ENCODE measurements at places on chromosomes 16 and 17.

DNA sequence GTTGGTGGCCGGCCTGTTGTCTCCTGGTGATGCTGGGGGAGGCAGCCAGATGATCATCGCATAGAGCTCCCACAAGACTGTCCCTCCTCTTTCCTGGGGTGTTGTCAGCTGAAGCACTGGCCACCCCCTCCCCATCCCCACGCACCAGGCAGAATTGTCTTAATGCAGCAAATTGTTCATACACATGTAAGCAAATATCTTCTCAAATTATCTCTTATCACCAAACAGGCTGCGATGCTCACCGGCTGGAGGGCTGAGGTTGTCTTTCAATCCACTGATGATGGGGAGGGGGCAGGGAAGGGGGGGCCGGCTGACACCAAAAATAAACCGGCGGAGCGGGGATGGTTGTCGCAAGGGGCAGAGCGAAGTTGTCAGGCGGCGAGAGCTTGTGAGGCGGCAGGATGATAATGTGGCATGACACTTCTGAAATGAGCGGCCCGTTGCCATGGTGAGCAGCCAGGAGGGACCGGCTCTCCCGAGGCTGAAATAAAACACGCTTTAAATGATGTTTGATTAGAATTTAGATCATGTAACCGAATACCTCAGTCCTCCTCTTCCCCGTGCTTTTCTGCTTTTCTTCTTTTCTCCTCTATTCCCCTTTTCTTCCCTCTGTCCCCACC lies 59.8 kb downstream of the MRM1 start:
- DNase-seq: peak; percentile 46

DNA sequence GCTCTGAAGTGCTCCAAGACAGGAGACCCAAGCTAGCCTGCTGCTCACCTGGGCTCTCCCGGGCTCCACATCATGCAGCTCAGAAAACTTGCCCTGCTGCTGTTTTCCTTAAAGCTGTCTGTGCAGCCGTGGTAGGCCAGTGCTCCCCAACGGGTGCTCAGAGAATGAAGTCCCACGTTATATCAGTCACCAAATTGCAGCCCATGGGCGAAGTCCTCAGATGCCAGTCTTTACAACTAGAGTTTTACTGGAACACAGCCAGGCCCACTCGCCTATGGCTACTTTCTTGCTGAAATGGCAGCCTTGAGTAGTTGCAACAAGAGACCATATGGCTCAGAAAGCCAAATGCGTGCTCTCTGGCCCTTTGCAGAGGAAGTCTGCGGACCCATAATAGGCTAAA lies 6.3 kb downstream of the CREBBP start:
- peak; percentile 75 for DNase-seq

DNA sequence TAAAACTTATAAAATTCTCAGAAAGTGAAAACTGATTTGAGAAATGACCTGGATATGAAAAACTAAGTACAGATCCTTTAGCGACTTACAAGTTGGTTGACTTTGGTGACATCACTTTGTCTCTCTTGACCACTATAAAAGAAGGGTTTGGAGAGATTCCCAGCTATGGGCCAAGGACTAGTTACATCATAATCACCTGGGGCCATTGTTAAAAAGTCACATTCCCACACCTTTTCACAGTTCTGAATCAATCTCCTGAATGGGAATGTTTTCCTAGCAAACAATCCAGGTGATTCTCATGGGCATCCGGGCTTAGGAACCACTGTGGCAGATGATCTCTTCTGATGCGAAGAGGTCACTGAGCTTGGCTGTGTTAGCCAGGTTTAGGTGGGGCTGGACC lies 620 bp upstream of the VWA3A start:
- DNase-seq: no peak

GRCh38 chr16:11106726-11107125 lies 149.3 kb downstream of the SOCS1 start:
- no peak for DNase-seq

DNA sequence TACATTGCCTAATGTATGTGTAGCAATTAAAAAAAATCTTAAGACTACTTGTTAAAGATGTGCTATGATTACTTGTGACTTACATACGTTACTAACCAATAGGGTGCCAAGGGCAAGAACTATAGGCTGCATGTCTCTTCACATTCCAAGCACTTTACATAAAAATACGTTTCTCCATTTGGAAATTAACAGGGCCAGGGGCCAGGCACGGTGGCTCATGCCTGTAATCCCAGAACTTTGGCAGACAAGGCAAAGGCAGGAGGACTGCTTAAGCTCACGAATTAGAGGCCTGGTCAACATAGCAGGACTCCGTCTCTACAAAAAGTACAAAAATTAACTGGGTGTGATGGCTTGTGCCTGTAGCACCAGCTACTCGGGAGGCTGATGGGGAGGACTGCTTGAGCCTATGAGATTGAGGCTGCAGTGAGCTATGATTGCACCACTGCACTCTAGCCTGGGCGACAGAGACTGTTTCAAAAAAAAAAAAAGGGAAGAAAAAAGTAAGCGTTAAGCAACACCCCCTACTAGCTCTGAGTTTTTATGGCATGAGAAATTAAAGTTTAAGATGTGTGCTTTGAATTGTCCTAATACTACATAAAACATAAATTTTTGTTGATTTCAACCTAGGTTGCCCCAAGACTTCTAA lies 12.3 kb downstream of the PSMD12 start:
- DNase-seq: no peak

GRCh38 chr17:82153745-82154375 lies 55.8 kb upstream of the FASN start:
- no peak for DNase-seq

- DNase-seq: no peak
Measured at GRCh38 chr17:37789771-37790541, 45.1 kb upstream of the HNF1B start.

DNA sequence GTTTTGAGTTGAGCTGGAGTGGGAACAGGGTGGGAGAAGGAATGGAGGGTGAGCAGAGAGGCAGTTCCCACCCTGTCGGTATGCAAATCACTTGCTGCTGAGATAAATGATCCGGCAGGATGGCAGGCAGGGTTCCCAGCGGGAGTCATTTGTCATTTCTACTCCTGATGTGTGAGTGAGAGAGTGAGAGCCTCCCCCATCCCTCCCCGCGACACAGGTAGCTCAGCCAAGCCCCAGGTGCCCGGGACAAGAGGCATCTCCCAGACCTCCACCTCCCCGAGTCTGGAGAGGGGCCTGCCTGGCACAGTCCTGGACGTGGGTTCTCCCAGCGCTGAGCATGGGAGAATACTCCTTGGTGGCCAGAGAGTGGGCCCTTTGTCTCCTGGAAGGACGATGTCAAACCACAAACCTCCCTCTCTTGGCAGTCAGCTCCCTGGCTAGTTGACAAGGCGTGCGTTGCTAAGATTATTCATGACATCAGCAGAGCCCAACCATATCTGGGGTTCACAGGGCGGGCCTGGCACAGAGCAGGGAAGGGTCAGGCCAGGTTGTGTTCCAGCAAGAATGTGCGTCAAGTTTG lies 33.7 kb upstream of the TNRC6C start:
- no peak for DNase-seq

- DNase-seq: no peak
Measured at GRCh38 chr17:48589060-48589830, 796 bp downstream of the HOXB3 start.

GRCh38 chr16:51763072-51763661 lies 612.1 kb upstream of the SALL1 start:
- DNase-seq: no peak

- no peak for DNase-seq
Measured at GRCh38 chr16:56984639-56985038, 4.7 kb upstream of the NLRC5 start.

DNA sequence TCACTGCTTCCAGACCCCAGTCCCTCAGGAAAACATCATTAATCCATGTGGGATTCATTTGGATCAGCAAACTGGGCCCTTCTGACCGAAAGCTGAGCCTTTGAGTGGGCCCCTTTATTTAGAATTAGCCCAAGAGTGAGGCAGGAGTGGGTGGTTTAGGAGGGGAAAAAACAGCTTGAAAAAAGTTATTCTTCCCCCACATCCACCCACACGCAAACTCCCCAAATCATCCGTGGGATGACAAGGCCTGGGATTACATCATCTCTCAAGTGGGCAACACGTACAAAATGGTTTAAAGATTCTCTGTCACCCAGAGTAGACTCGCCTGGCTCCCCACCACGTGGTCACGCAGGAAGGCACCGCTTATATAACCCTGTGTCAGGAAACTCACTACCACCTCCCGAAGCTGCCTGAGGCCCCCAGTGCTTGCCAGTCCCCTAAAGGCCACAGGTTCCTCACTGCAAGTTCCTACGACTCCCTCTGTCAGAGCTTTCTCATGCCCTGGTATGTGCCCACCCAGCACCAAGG lies 27.6 kb downstream of the GSG1L start:
- DNase-seq: no peak

- no peak for DNase-seq
Measured at GRCh38 chr17:81685108-81685507, 1.3 kb downstream of the HGS start.

- no peak for DNase-seq
Measured at GRCh38 chr16:51629576-51629975, 478.5 kb upstream of the SALL1 start.

GRCh38 chr16:62046801-62047200 lies 10.6 kb upstream of the CDH8 start:
- no peak for DNase-seq

GRCh38 chr16:87325423-87325858 lies 8.2 kb upstream of the C16orf95 start:
- DNase-seq: no peak

- no peak for DNase-seq
Measured at GRCh38 chr17:12745486-12745885, 43.8 kb upstream of the ARHGAP44 start.

GRCh38 chr16:69318177-69318910 lies 7.2 kb downstream of the VPS4A start:
- DNase-seq: no peak

- DNase-seq: no peak
Measured at GRCh38 chr17:62126292-62126691, 61.2 kb upstream of the MED13 start.

- DNase-seq: no peak
Measured at GRCh38 chr16:1271380-1271723, 15.5 kb downstream of the TPSD1 start.

GRCh38 chr16:60703096-60703495 lies 1333.1 kb downstream of the CDH8 start:
- no peak for DNase-seq
